ENCODE measurements at places on chromosomes 4 and X.

DNA sequence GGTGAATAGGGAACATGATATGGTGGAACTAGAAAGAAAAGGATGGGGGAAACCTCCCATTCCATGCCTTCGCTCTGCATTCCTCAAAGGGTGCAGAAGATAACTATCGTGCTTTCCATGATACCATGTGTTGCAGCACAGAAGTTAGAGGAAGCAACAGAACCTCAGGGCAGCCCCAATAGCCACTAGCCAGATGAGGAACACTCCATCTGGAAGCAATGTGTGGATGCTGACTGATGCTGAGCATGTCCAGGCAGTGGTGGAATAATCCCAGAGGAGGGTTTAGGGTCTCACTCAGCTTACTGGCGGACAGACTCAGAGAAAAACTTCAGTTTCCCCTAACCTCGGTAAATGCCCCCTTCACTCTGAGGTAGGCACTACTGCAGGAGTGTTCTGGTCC, 7.5 kb downstream of the SMIM10 start:
- no peak for DNase-seq

GRCh38 chr4:159238631-159239030, 135.8 kb downstream of the RAPGEF2 start:
- no peak for DNase-seq

DNA sequence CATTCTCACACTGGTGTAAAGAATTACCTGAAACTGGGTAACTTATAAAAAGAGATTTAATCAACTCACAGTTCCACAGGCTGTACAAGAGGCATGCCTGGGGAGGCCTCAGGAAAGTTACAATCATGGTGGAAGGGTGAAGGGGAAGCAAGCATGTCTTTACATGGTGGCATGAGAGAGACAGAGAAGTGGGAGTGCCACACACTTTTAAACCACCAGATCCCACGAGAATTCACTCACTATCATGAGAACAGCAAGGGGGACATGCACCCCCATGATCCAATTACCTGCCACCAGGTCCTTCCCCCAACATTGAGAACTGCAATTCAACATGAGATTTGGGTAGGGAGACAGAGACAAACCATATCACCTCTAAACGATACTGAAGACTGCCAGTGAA, 23.0 kb downstream of the EPGN start:
- DNase-seq = no peak

DNA sequence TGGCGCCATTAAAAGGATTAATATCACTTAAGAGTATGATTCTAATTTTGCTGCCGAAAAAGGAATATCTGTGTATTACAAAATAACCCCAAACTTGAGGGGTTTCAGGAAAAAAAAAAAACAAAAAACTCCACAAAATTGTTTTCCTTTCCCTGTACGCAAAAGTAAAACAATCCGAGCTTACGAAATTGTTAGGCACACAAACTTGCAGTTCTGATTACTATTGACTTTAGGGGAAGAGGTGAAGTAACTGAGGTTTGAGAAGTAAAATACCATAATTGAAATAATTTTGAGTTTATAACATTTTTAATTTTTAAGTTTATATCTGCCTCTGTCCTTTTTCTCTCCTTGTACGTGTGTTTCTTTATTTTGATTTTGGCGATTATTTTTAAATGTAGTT, 64.8 kb downstream of the USP9X start:
- DNase-seq = no peak

- no peak for DNase-seq
Observed at GRCh38 chr4:45910511-45910910, 213.3 kb downstream of the GABRG1 start.

DNA sequence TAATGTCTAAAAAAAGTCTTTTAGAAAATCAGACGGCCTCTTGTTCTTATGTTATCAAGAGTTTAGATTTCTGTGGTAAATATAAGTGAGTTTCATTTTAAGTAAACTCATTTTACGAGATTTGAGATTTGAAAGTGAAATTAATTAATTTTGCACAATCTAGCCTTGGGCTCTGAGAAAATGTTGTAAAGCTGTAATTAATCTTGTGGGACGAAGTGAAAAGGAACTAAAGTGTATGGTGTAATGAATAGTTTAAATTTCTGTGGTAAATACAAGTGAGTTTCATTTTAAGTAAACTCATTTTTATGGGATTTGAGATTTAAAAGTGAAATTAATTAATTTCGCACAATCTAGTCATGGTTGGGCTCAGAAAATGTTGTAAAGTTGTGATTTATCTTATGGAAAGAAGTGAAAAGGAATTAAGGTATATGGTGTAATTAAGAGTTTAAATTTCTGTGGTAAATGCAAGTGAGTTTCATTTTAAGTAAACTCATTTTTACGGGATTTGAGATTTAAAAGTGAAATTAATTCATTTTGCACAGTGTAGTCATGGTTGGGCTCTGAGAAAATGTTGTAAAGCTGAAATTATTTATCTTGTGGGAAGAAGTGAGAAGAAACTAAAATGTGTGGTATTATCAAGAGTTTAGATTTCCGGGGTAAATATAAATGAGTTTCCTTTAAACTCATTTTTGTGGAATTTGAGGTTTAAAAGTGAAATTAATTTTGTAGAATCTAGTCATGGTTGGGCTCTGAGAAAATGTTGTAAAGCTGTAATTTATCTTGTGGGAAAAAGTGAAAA, 1.6 kb downstream of the SCML1 start:
- DNase-seq = no peak

DNA sequence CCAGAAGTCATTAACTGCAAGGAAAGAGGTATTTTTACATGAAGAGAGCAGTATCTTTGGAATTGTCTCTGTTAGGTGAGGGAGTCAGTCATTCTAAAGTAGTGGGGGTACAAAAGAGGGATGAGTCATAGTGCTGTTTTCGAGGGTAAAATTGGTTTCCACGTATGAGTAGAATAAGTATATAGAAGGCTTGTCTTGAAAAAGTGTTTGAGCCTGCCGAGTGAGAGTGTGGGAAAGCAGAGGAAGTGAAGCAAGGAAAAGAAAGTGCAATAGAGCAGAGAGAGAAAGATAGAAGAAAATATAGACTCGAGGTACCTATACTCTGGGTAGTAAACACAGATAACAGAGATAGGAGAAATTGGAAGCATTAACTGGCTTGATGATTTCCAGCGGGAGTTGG, 696.4 kb downstream of the DMD start:
- no peak for DNase-seq

- no peak for DNase-seq
Observed at GRCh38 chrX:102883491-102883890, 53.6 kb upstream of the RAB40AL start.

- no peak for DNase-seq
Observed at GRCh38 chr4:5511791-5512190, 196.6 kb downstream of the EVC2 start.

DNA sequence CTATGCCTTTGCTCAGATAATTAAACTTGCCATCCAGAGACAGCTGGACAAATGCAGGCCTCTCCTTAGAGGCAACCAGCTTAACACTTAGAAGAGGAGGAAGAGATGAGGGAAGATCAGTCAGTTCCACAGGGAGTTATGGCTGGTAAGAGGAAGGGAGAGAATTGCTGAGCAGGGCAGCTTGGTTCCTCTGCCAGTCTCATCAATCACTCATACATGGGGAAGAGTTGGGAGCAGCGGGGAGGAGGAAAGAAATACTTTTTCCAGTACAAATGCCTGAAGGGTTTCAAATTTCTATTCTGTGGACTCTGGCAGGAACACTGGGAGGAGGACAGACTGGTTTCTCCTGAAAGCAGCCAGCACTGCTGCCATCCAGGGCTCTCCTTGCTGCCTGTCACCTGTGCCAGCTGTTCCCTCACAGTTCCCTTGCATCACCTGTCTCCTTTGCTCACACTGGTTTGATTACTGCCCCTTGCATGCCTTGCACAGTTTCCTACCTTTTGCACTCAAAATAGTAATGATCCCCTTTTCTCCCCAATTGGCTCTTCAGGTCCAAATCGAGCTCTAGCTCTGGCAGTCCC, 59.5 kb downstream of the PGRMC2 start:
- DNase-seq = no peak

GRCh38 chrX:31092970-31093638, 21.3 kb upstream of the FTHL17 start:
- no peak for DNase-seq

DNA sequence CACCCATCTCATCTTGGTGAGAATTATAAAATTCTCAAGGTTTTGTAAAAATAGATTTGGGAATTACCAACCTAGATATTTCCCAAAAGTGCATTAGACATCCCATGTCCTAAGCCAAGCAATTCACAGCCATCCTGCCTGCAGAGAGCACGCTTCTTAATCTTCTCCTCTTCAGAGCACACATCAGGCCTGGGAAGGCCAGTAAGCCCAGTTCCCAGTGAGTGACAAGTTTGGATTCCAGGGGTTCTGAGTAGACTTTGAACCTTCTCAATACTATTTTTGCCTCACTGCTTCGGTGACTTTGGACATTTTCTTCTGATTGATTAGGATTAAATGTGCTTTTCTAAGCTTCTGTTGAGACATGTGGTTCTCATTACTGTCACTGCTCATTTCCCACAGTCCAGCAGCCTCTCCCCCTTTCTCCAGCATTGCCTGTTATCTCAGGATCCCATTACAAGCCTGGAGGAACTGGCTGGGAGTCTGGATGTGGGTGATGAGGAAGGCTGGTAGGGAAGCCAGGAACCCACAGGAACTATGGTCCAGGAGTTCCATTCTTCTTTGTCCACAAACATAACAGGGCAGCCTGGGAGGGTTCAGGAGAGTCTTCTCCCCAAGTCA, 56.4 kb upstream of the TMEM150C start:
- no peak for DNase-seq

- DNase-seq = no peak
Observed at GRCh38 chrX:94850811-94851210, 1176.8 kb downstream of the FAM133A start.

GRCh38 chr4:24104158-24104565, 214.3 kb upstream of the PPARGC1A start:
- DNase-seq = no peak

- DNase-seq = no peak
Observed at GRCh38 chr4:24164054-24164693, 274.3 kb upstream of the PPARGC1A start.

DNA sequence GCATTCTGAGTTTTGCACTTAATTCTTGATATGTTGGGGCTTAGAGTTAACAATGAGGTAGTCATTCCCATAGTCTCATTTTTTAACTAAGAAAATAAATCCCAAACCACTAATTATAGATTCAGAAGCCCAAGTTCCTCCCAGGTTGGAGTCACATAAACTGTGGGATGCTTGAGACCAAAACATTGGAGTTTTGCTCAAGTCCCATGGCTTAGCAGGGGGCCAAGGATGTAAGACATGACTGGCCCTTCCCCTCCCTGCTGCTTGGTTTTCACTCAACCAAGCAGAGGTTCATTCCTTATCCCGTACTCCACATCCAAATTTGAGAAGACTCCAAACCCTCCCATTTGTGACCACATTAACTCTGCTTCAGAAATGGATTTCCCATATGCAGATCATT, 101.3 kb downstream of the LIMCH1 start:
- DNase-seq = no peak

- no peak for DNase-seq
Observed at GRCh38 chr4:38119668-38120385, 159.6 kb downstream of the PTTG2 start.

- no peak for DNase-seq
Observed at GRCh38 chr4:89099034-89099433, 12.3 kb upstream of the TIGD2 start.

DNA sequence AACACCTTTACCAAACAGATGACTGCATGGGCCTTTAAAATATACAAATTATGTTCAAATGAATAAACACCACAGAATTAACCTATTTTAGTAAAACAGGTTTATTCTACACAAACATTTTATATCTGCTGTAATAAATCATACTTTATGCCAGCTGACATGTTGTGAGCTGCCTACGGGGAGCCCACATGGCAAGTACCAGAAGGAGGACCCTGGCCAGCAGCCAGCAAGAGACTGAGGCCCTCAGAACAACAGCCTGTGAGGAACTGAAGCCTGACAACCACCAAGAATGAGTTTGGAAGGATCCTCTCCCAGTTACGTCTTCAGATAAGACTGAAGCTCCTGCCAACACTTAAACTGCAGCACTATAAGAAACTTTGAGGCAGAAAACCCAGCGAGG, 377.0 kb downstream of the PDGFC start:
- DNase-seq = peak; percentile 34

GRCh38 chr4:4950561-4951290, 68.5 kb downstream of the CYTL1 start:
- no peak for DNase-seq

- DNase-seq = no peak
Observed at GRCh38 chr4:19438233-19438632, 813.5 kb upstream of the SLIT2 start.

DNA sequence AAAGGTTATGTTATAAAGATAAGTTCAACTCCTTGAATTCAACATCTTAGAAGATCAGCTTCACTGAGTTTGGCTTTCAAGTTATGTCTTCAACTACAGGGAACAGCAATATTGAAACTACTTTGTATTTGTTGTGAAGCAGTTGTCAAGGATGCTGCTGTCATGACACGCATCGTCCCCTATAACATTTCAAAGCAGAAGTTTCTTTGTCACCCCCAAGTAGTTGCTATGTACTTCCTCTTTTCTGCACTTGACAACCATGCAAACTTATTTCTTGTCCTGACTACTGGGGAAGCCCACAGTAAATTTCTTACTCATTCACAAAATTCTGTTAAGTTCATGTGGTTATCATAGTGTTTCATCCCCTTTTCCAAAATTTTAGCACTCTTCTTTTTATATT, 14.3 kb downstream of the ANTXR2 start:
- no peak for DNase-seq

DNA sequence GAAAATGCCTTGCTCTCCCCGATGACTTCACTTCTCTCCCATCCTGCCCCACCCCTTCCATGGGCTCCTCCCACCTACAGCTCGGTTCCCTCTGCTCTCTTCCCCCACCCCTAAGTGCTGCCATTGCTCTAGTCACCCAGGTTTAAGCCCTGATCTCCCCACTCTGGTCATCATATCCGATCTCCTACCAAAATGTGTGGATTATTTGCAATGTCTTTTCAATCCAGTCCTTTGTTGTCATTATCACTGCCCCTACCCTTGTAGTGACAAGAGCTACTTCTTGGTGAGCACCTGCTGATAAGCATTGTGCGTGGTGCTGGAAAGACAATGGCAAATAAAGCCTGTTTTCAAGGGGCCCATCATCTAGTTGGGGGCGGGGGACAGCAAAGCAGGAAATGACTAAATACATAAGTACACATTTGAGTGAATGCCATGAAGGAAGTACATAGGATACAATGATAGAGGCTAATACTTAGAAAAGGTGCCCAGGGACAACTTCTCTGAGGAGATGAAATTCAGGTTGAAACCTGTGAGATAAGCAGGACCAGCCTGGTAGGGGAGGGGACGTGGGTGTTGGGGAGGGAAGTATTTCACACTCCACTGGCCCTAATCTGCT, 63.8 kb downstream of the DLG3 start:
- DNase-seq = no peak

GRCh38 chrX:17860811-17861488, at the start of gene RAI2:
RAI2 (minus strand) TSS chrX:17861298; CDS start chrX:17802010, 59,288 bp downstream.
- DNase-seq = peak; percentile 30

GRCh38 chr4:186852964-186853391, 129.3 kb upstream of the FAT1 start:
- DNase-seq = no peak

GRCh38 chr4:120844528-120844921, 78.0 kb downstream of the PRDM5 start:
- DNase-seq = no peak

Measured in psoas muscle (tissue), 8 donors.